ENCODE measurements at places on chromosomes 3 and 15. TPM values are rescaled to one million over a fixed set of nuclear protein-coding genes. Genes with fewer than 3 reads are reported as not detected.

DNA sequence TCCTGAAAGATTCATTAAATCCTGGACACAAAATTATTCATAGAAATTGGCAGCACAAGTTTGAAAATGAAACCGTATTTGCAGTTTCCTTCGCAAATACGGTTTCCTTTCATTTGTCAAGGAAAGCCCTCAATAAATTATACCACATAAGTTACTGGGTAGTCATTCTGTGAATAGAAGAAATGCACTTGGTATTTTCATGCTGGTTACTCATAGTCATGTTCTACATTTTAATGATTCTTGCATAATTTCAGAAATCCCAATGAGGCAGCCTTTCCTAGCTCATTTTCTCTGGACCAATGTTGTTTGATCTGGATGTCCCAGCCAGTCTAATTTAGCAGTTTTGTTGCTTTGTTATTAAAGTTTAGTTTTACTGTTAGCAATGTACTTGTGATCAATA lies 43.2 kb downstream of the MINAR1 start:
- DNase-seq, result no peak

GRCh38 chr3:168044049-168044448 lies 51.7 kb downstream of the GOLIM4 start:
- DNase-seq, result no peak

NOX5 gene
- 0.26 TPM for total RNA-seq

SLC33A1 gene
- total RNA-seq, result 27.2 TPM

DNA sequence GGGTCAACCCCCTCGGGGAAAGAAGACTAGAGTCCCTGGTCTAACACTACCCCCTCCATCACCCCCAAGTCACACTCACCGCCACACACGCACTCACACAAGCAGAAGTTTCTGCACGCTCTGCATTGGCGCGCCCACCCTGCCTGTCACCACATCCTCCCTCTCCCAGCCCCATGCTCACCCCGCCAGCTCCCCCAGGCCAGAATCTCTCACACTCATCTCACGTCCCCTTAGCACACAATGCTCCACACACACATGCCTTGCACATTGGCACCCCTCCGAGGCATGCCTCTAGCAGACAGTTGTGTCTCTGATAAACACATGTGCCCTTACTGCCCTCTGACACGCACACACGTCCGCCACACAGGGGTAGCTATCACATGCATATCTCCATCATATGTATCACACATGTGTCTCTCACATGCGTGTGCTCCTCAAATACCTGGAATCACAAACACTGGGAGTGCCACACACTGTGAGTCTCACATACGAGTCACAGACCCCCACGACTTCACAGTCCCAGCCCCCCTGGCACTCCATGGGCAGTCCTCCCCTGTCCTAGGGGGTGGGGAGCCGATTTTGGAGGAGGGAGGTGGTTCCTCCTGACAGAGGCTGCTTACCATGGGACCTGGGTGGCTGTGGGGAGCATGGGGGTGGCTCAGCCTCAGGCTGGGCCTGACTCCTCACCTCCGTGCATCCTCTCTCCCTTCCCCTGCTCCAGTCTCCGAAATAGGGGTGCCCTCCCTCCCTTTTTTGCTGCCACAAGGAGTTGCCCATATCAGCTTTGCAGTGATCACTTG lies 898 bp downstream of the FBLN2 start:
- DNase-seq, result no peak

DNA sequence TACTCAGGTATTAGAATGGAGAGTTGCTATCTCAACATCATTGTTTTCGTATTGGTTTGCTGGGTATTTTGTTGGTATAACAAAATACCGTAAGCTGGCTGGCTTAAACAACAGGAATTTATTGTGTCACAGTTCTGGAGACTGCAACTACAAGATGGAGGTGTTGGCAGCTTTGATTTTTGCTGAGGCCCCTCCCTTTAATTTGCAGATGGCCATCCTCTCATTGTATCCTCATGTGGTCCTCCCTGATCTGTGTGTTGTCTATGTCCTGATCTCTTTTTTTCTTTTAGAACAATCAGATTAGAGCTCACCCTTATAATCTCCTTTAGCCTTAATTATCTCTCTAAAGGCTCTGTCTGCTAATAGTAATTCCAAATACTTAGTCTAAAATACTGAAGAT lies 299.8 kb upstream of the GOLIM4 start:
- no peak for DNase-seq

- DNase-seq, result no peak
Measured at GRCh38 chr3:4765212-4765611, 214.0 kb upstream of the BHLHE40 start.

ZNF660 gene
- total RNA-seq, result not detected

DNA sequence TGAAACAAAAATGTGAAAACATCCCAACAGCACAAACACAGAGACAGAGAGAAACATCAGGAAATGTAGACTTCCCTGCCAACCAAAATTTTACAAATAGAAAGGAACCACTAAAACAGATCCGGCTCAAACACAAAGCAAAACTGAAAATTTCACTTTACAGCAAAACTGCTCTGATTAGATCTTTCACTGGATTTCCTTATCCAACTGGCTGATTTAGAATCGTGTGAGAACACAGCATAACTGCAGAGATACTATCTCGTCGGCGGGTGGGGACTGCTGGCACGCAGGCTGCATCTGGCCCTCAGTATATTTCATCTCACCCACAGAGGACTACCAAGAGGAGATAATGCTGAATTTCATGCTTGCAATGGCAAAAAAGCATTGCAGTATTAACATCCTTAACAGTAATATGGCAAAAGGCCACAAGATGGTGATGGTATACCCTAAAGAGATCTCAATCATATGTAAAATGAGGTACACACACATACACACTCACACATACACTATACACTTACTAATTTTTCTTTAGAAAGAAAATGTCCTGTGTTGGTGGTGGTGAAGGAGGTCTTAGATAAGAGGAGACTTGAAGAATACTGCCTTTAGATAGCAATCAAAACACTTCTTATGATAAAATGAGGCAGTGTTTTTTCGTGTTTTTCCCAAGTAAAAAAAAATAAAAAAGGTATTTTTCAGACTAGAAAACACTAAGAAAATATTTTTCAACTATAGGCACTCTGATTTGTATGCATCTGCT lies 10.6 kb upstream of the LEO1 start:
- peak; percentile 85 for DNase-seq

ITIH1 gene
- total RNA-seq, result 0.31 TPM

DNA sequence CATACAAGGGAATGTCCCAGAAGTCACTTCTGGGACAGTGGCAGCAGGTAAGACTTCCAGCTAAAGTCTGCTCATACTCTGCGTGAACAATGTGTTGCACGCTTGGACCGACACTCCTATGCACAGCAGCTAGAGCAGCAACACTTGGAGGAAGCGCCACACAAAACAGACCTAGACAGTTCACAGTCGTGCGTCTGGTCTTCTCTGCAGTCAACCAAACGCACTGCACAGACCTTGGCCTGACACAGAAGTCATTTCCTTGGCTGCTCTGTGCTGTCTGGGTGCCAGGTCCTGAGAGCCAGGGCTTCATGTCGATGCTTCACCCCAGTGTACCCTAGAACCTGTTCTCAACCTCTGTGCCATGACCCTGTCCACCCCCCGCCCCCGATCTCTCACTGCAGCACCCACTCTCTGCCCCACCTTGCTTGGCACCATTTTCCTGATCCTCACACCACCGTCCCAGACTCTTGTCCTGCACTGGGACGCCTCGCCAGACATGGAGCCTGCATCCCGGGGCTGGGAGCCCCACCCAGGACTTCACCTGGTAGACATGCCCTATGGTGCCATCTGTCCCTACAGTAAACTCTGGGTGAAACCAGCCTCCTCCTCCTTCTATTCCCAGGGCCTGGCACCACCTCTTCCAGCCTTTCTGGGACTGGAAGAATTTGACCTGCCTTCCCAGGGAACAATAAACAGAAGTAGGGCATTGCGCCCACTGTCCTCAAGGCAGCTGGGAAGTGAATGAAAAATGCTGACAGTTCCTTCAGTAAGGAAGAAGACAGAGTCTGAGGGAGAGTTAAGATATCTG lies 3.1 kb downstream of the ATP10A start:
- DNase-seq, result no peak

- DNase-seq, result no peak
Measured at GRCh38 chr15:29352402-29352801, 82.8 kb upstream of the NSMCE3 start.

ROBO2 gene
- total RNA-seq, result 1.3 TPM

GRCh38 chr3:42658091-42658770 lies 4.7 kb downstream of the ZBTB47 start:
- DNase-seq, result no peak

DNA sequence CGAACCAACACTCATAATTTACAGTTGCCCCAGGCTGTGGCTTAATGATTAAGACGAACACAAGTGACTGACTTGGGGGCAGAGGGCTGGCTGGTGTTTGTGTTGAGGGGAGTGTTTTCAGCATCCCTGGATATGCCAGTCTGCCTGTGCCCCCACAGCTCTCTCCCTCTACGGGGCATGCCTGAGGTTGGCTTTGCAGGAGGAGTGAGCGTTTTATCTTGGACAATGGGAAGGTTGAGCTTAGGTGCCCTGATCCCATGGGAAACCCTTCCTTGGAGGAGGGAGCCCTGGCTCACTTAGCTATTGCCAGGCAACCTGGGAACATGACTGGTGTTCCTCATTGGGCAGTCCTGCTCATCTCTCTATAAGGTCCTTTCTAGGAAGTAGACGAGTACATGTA lies 17.6 kb downstream of the FAM107A start:
- DNase-seq, result no peak

- peak; percentile 72 for DNase-seq
Measured at GRCh38 chr3:8739757-8740504, 6.3 kb downstream of the CAV3 start.

DNA sequence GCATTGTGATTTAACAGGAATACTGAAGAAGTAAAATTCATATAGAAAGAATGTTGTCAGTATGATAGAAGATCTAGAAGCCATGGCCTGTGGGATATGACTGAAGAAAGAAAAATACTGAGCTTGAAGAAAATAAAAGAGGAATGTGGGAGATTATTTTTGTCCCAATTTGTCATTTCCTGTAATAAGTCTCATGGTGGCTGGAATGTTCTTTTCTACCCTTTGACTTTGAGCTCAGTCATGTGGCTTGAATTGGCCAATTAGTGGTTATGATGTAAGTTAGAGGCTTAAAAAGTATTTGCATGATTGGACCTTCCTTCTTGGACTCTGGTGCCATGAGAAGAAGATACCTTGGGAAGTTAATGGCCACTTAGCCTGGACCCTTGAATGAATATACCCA lies 14.1 kb downstream of the APH1B start:
- no peak for DNase-seq

CSPG5 gene
- 3.2 TPM for total RNA-seq

NDN gene
- total RNA-seq, result not detected

IFRD2 gene
- 111 TPM for total RNA-seq

- DNase-seq, result no peak
Measured at GRCh38 chr3:114582929-114583328, 289.1 kb downstream of the TIGIT start.

GRCh38 chr15:56249092-56249491 lies 5.4 kb upstream of the RFX7 start:
- no peak for DNase-seq

DNA sequence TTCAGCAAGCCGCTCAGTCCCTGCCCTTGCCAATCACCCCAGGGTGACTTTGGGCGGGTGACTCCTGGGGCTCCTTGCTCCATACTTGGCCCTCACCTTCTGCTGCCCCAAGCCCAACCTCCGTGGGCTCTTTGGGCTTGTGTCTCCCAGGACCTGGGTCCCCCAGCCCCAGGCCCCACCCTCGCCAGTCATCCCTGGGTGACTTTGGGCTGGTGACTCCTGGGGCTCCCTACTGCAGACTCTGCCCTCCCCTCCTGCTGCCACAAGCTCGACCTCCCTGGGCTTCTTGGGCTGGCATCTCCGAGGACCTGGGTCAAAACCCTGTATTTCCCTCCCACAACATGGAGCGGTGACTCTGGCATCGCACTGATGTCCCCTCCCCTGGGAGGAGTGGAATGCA lies 151.5 kb downstream of the GOLGA6L4 start:
- DNase-seq, result no peak

- no peak for DNase-seq
Measured at GRCh38 chr3:31241533-31241932, 291.2 kb upstream of the STT3B start.

- DNase-seq, result no peak
Measured at GRCh38 chr3:119700269-119700919, 2.4 kb upstream of the CFAP91 start.

DNA sequence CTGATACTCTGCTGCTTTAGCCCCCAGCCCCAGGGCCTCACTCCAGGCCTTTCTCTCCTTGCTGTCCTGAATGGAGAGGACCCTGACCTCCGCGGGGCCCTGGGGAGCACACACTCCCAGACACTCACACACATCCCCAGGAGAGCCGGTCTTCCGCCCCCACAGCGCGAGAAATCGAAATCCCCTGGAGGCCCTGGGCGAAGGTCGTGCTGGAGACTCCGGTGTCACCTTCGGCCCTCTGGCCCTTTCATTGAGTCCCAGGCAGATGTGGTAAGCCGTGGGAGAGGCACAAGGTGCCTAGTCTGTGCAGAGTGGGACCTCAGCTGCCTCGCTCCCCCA lies 848 bp upstream of the GOLGA8B start:
- no peak for DNase-seq

- DNase-seq, result no peak
Measured at GRCh38 chr3:42685363-42685881, at the start of gene KLHL40. KLHL40 (plus strand) TSS chr3:42685537; CDS start chr3:42685619, 82 bp downstream.

DNA sequence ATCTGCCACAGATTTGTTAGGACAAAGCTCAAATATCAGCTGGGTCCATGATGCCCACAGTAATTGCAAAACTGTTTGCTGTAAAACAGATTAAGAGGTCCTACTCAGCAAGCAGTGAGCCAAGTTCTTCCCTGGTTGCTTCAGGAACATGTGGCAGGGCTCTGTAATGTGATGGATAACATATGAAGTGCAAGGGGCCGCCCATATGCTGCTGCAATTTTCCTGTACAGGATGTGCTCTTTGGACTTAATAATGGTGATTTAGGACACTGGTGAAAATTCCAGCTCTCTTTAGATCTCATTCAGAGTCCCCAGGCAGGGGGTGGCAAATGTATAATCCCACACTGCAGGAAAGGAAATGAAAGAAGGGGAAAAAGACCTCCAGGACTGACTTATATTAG lies 289.4 kb downstream of the LSAMP start:
- no peak for DNase-seq

DNA sequence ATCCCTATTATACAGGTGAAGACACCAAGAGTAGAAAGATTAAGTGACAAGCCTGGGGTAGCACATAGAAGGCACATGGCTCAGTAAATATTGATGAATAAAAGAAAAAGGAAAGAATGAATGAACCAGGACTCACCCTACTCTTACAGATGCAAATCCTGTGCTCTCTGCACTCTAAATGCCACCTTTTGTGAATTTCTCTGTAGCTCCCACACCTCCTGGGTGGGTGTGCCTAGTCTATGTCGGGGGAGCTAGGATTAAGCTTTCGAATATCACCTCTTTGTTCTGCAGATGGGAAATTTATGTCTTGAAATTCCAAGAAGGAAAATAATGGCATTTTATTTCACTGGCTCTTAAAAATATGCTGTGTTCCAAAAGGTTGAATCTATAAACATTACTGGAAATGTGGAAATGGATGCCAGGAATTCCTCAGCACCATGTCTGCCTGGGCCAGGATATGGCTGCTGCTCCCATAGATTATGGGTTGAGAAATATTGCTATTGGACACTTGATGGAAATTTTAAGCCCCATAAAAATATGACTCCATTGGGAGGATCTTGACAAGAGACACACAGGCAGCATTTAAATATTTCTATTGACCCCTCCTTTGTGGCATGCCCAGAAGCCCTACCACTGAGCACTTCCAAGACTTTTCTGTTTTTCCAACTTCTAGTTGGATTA lies 43.3 kb downstream of the CCNB2 start:
- DNase-seq, result no peak

ARPP21 gene
- not detected for total RNA-seq

Measured in Panc1 (cell line).